ENCODE measurements at places on chromosomes 11 and 22. TPM values are rescaled to one million over a fixed set of nuclear protein-coding genes. Genes with fewer than 3 reads are reported as not detected.

Gene CPT1A
- 17.2 TPM for total RNA-seq

Gene FERMT3
- total RNA-seq, result 169 TPM

Gene FREY1
- total RNA-seq, result 4.6 TPM

Gene CAVIN3
- total RNA-seq, result 0.55 TPM

Gene CHEK1
- total RNA-seq, result 10.5 TPM

All from activated B cell treated with CpG ODN at 0.5 μM for 24 hours (primary cell).